A549 treated with ZK216348 at 1 μM for 4 hours (cell line): ENCODE measurements at places on chromosomes 5 and 9. TPM values are rescaled to one million over a fixed set of nuclear protein-coding genes. Genes with fewer than 3 reads are reported as not detected.

IL33 gene
- total RNA-seq, result 0.25 to 1.2 TPM (median 0.33 TPM) in 5 replicates

CD180 gene
- total RNA-seq, result not detected in 5 replicates

NIM1K gene
- 0.16 to 0.39 TPM (median 0.23 TPM) in 4 of 5 replicates, not detected in the other for total RNA-seq

PCDH1 gene
- 1.6 to 4.8 TPM (median 3.1 TPM) in 5 replicates for total RNA-seq

CYSRT1 gene
- total RNA-seq, result 2.8 to 5.4 TPM (median 4.2 TPM) in 5 replicates

FOXD1 gene
- total RNA-seq, result 15.5 to 25.4 TPM (median 19.9 TPM) in 5 replicates

WNT8A gene
- total RNA-seq, result not detected in 5 replicates
